Nephron progenitor cell (in vitro differentiated cells): ENCODE measurements at places on chromosomes 4 and X.
A peak's percentile ranks its signal among the peaks of the same experiment; 100 is the strongest.

GRCh38 chrX:6732101-6732500, 197.2 kb upstream of the VCX3A start:
- no peak overlapping the region for H3K27ac ChIP-seq

DNA sequence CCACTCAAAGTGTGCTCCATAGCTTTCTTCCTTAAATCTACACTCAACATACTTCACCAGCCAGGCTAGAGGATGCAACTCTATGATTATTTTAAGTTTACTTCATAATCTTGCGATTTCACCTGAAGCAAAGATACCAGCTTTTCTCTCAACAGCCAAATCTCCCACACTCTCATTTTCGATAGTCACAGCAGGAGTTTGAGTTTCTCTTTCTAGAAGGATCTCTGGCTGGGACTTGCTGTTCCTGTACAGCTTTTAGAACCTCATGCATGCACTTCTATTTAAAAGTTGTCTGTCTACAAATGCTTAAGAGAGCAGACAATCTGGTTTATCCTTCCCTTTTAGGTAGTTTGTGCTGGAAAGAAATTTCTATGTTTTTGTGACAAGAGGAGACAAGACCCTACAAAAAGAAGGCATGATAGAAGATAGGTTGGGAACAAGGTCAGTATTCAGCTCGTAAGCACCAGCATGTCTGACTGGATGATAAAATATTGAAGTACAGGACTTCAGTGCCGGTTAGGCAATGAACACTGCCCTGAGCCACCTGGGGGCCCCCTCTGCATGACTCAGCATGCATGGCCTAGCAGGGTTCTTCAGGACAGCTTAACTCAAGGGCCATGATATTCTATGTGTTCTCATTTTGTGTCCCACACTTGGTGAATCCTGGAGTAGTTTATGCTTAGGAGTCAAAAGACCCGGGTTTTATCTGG, 65.6 kb downstream of the ATXN3L start:
- no peaks in the 10 kb centered on the region for H3K36me3 ChIP-seq
- H3K4me1 ChIP-seq = peaks cover 5% of the 10 kb centered on the region
- H3K27ac ChIP-seq = no peak overlapping the region
- no peak for DNase-seq
- peaks cover 3% of the 10 kb centered on the region for H3K27me3 ChIP-seq

- peaks cover 13% of the 10 kb centered on the region for H3K27me3 ChIP-seq
- peak overlapping the region; percentile 63 for H3K4me3 ChIP-seq
- peaks cover 81% of the 10 kb centered on the region for H3K4me1 ChIP-seq
- H3K27ac ChIP-seq = no peak overlapping the region
These were observed 96.3 kb upstream of the MSX1 start for GRCh38 chr4:4762909-4763821.

DNA sequence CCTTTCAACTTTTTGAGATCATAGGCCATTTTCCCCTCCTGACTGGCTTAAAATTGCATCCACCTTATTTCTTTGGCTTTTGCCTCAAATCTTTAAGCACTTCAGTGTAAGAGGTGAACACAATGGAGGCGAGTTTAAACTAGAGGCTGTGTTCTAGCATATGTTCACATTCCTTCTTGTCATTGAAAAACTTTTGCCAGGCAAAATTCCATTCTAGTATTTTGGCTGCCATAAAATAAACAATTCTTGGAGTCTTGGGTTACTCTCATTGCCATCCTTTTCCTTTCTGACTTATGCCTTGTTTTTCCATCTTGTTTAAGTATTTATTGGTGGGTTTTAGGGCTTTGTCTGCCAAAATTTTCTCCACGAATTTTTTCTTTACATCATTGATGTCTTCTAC, 137.3 kb upstream of the ANXA10 start:
- H3K36me3 ChIP-seq = no peaks in the 10 kb centered on the region
- H3K27me3 ChIP-seq = no peaks in the 10 kb centered on the region
- no peaks in the 10 kb centered on the region for H3K4me1 ChIP-seq
- no peak overlapping the region for H3K27ac ChIP-seq

DNA sequence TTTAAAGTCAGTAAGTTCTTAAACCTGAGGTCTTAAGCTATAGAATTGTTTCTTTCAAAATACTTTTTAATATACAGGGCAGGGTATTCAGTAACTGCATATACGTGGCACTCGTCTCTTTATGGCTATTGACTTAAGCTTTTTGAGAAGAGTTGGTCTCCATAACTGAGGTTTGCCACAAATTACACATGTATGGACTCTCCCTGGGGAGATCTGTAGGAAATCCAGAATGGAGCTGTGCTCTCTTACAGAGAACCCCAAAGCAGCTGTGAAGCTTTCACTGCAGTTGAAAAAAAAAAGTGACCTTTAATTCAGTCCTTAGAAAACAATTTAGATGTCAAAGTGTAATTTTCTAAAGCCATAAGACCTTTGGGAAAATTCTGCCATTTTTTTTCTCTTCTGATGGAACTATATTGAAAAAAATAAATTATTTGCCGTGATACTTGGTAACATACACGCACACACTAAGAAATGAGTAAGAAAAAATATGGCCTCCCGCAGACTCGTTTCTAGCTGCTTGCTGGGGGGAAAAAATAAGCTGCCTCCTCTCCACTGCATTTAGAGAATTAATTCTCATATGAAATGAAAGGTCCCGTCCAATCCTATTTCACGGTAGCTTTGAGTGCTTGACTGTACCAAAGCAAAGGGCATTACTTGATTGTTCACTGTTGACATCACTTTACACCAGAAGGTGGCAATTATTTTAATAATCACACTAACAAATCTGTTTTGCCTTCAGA, 159.4 kb upstream of the TENM3 start:
- no peak for DNase-seq
- H3K27me3 ChIP-seq = peaks cover 5% of the 10 kb centered on the region
- H3K36me3 ChIP-seq = no peaks in the 10 kb centered on the region
- no peak overlapping the region for H3K27ac ChIP-seq

GRCh38 chrX:23821847-23822246, 38.9 kb downstream of the SAT1 start:
- peaks cover 38% of the 10 kb centered on the region for H3K4me1 ChIP-seq
- H3K4me3 ChIP-seq = no peak overlapping the region
- H3K27me3 ChIP-seq = peaks cover 3% of the 10 kb centered on the region
- peak overlapping the region; percentile 90 for H3K27ac ChIP-seq
- peaks cover 7% of the 10 kb centered on the region for H3K36me3 ChIP-seq

- H3K27ac ChIP-seq = no peak overlapping the region
- no peaks in the 10 kb centered on the region for H3K36me3 ChIP-seq
- H3K4me3 ChIP-seq = no peak overlapping the region
- DNase-seq = no peak
- no peaks in the 10 kb centered on the region for H3K4me1 ChIP-seq
- peaks cover 4% of the 10 kb centered on the region for H3K27me3 ChIP-seq
These were observed 395.4 kb downstream of the AR start for GRCh38 chrX:67939270-67939669.

GRCh38 chrX:72573158-72573511, 492 bp upstream of the HDAC8 start:
- H3K27ac ChIP-seq = no peak overlapping the region
- H3K4me1 ChIP-seq = peaks cover 10% of the 10 kb centered on the region
- peak overlapping the region; percentile 95 for H3K4me3 ChIP-seq
- no peak for DNase-seq
- H3K36me3 ChIP-seq = peaks cover 10% of the 10 kb centered on the region

- no peak overlapping the region for H3K4me3 ChIP-seq
- no peak overlapping the region for H3K27ac ChIP-seq
- H3K27me3 ChIP-seq = peaks cover 4% of the 10 kb centered on the region
- H3K36me3 ChIP-seq = no peaks in the 10 kb centered on the region
- no peak for DNase-seq
These were observed 908 bp upstream of the TLR6 start for GRCh38 chr4:38857354-38858096.

- no peak overlapping the region for H3K27ac ChIP-seq
- H3K36me3 ChIP-seq = peaks cover 90% of the 10 kb centered on the region
- no peak for DNase-seq
- no peak overlapping the region for H3K4me3 ChIP-seq
- peaks cover 18% of the 10 kb centered on the region for H3K4me1 ChIP-seq
These were observed 44.2 kb downstream of the CCNI start for GRCh38 chr4:77031544-77031943.
